Stimulated activated CD8-positive, alpha-beta memory T cell treated with anti-CD3 and anti-CD28 coated beads, Interleukin-7, amount 100 ng/mL, for 1 hour (primary cell): ENCODE measurements at places on chromosomes 3 and 15.

DNA sequence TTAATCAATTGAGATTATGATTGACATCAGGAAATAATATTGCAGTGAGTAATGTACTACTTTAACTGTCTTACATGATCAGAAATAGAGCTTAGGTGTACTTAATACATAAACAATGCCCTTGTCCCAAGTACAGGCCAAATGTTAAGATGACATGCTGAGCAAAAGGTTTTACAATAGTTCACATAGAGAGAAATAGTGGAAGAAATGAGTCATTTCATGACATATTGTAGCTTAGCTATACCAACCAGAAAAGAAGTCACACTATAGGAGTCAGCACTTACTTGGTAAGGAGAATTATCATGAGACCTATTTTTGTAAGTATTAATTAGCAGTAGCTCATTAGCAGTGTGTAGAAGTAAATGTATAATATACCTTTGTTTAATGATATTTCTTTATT lies 96.4 kb upstream of the NANOGP8 start:
- DNase-seq = no peak

- DNase-seq = no peak
Observed at GRCh38 chr3:13020159-13020750, 53.0 kb downstream of the IQSEC1 start.

- no peak for DNase-seq
Observed at GRCh38 chr3:194998417-194998816, 272.5 kb downstream of the XXYLT1 start.

DNA sequence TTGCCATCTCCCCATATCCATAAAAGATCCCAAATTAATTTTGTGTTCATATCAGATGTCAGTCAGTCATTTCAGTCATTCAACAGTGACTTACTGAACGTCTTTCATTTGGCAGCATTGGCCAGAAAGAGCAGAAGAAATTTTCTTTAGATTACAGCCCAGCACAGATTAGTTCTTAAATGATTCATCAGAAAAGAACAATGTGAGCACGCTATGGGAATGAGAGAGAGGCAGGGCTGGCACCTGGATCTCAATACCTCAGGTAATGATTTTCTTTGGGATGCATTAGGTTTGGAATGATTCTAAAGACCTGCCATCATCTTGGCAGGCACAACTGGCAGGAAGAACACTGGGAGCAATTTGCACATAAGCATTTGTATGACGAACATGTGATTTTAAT lies 41.6 kb downstream of the FBN1 start:
- no peak for DNase-seq

- no peak for DNase-seq
Observed at GRCh38 chr15:65298731-65299130, 2.9 kb downstream of the RNU5A-1 start.

DNA sequence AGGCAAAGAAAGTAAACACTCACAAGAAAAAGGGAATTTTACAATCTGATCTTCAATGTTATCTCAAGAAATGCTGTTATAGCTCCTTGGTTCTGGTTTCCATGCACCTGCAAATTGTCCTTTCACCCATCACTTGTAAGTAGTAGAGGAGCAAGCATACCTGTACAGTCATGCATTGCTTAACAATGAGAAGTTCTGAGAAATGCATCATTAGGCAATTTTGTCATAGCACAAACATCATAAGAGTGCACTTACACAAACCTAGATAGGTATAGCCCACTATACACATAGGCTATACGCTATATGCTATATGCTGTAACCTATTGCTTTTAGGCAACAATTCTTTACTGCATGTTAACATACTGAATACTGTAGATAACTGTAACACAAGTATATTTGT lies 672.3 kb downstream of the FHIT start:
- no peak for DNase-seq

DNA sequence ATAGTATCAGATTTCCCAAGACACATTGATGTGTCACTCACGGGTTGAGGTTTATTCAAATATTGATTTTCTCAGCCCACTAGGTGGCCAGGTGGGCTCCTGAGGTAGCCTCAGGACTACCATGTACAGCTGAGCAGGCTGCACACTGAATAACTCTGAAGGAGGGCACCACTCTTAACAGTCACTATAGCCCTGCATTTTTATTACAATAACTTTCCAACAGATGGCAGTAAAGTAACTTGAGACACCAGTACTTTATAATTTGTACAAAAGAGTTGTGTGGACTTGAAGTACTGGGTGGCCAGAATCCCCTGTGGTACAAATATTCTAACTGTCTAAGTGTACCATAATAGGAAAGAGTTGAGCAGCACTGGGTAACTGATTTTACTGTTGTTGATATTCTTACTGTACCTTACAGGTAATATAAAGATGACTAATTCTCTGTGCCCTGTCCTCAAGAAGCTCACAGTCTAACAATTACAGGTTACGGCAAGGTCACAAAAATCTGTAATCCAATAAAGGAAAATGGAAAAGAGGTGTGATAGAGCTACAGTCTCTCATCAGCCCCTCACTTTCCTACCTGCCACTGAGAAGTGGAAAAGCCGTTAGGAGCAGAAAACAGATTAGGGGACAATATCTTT lies 76.0 kb downstream of the ETFA start:
- DNase-seq = no peak

DNA sequence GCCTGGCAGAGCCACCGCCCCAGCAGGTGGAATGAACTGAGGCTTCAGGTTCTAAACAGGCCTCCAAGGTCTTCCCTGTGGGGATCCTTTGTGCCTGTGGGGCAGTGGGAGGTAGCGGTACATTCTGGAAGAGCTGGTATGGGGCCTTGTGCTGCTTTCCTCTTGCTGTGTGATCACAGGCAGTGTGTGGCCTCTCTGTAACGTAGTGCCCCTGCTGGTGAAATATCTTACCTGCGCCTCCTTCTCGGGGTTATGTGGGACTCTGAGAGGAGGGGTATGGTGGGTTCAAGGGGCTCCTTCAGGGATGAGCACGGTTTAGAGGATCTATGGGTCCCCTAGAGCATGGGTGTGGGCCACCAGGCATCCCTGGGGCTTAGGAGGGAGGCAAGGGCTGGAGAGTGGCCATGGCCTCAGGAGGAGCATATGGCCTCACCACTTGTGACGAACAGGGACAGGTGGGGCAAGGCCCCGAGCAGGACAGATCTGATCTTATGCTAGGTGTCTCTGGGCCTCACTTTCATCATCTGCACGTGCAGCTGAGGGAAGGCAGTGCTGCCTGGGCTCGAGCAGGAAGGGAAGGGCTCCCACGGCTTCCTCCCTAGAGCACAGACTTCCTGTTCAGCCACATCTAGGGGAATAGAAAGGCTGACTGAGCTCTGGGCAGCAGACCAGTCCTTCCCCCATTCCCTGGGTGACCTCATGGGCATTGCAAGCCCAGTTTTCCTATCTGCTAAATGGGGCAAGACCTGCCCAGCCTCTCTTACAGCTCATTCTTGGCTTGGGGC lies 1.9 kb upstream of the ALS2CL start:
- DNase-seq = no peak

DNA sequence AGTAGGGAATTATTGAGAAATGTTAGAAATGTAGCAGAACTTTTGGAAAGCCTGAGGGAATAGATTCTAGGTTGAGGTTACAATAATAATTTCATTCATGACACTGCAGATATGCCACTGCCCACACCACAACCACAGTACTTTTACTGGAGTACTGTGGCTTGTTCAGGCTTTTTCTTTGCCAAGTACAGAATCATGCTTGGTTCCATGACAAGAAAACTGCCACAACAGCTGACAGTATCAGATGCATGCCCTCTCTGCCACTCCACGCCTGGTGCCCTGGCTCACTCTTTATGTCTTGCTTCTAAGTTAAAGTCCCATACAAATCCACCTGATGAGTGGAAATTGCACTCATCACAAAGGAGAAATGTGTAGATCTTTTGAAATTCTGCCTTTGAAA lies 398.6 kb downstream of the ZIC1 start:
- DNase-seq = no peak

DNA sequence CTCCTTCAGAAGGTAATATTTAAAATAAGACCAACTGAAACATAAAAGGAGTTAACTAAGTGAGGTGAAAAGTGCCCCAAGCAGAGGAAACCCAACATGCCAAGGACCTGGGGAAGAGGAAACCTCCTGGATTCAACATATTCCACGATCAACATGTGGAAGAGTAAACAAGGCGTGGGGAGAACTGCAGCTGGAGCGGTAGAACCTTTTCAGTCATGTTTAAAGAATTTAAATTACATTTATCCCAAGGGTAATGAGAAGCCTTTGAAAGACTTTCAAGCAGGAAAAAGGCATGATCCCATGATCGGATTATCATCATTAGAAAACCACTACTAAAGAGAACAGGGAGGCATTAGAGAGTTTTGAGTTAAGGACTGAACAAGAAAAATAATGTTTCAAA lies 330.7 kb downstream of the FHIT start:
- DNase-seq = no peak

GRCh38 chr3:186128158-186128557 lies 19.3 kb upstream of the ETV5 start:
- no peak for DNase-seq

DNA sequence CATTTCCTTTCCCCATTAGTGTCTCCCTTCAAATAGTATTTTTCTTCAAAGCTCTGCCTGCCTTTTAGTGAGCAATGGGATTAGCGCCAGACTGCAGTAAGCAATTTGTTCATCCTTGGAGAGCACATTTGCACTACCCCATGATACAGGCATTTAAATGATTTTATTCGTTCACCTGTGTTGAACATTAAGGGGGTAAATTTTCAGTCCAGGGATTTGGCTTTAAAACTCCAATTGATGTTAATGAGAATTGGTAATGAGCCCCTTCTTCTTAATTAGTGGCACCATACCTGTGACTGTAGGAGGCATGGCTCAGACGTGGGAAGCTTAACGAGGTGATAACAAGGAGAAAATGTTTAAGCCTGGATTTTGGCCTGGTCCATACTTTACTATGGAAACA lies 161.4 kb upstream of the NANOGP8 start:
- no peak for DNase-seq

DNA sequence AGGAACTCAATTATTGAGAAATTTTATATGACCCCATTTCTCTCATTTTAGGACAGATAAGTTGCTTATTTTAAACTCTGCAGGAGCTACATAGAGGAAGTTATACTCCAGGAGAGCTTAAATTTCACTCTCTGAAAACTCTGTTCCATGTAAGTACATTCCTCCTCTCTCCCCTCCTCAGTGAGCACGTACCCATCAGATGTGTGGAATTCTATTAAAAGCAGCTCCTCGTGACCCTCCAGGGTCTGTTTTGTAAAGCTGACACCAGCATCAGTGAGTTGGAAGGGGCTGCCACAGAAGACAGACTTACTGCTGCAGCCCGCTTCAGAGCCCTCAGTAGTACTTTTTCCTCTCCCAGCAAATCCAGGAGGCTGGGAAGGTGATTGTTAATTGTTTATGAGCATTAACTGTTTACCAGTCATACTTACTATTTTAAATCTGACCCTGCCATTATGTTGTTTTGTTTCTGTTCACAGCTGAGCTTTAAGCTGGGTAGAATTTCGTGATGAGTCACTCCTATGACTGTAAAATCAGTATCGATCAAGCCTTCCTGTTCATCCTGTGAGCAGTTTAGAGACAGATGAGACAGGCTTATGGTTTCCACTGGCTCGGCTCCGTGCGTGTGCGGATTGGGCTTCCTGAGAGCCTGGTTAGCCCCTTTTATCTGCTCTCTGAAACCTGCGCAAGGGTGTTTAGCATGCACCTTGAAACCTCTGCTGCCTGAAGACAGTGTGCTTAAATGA lies 20.4 kb downstream of the IGF1R start:
- no peak for DNase-seq

- no peak for DNase-seq
Observed at GRCh38 chr3:148833223-148833622, 5.6 kb downstream of the CPB1 start.

DNA sequence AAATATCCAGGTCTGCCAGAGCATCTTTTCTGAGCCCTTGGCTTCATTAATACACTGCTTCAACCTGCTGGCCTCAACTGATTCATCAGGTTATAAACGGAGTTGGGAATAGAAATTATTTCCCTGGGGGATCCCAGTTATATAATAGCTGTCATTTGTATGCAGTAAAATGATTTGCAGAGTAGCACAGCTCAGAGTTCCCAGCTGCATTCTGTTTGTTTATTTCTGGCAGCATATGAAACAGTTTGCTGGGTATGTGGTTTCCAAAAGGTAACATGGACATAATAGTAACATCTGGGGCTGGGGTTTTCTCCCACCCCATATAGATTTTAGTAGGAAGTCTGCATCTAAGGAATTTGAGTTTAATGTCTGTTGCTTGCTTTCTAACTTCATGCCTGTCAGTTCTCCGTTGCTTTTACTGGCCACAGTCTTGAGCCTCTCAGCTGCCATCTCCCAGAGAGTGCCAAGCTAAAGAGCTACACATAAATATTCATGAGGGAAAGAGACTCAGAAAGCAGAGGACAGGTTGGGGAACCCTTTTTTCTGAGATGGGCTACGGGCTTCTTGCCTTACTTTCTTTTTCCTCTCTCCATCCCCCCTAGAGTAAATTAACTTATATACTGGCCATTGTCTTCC lies 124.6 kb downstream of the TMEM108 start:
- DNase-seq = no peak

GRCh38 chr15:72840114-72840513 lies 56.6 kb upstream of the ADPGK start:
- DNase-seq = no peak

GRCh38 chr15:88710027-88710715 lies 71.4 kb downstream of the ISG20 start:
- DNase-seq = no peak

GRCh38 chr3:29936766-29937165 lies 655.9 kb downstream of the RBMS3 start:
- DNase-seq = no peak

- no peak for DNase-seq
Observed at GRCh38 chr3:111366515-111366914, 175.5 kb upstream of the CD96 start.

DNA sequence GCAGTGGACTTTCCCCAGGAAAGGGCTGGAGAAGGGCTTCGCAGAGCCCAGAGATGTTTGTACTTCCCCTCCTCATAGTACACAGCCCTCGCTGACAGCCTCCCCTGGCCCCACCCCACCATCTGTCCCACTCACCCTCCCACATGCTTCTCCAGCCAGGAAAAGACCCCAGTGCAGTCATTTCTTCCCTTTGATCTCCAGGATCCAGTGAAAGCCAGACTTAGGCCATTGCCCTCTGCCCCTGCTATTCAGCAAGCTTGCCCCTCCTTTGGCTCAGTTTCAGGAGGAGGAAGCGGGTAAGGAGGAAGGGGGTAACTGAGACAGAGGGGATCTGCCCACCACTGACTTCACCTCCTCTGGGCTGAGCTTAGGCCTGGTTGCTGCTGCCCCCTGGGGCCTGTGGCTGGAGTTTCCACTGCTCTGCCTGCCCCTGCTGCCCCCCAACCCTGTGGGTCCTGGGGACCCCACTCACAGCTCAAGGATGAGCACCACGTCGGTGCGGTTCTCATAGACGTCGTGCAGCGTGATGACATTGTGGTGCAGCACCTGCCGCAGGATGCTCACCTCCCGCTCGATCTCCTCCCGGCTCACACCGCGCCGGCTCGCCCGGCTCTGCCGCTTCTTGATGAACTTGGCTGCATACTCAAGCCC lies 63.1 kb downstream of the DAPK2 start:
- no peak for DNase-seq

DNA sequence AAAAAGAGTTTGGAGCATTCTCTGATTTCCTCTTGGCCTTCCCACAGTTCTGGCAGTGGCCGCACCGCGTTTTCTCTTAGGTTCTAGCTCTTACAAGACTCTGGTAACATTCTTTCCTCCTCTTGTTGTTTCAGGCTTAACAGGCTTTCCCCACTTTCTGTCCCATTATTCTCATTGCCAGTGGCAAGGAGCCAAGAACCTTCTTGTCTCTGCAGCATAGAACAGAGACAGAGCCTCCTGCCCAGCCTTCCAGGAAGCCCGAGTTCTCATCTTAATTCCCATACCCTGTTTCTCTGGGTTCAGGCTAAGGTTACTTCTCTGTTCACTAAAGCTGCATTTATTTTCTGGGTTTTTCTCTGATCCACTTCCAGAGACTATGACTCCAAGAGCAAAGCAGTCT lies 61.1 kb downstream of the DUT start:
- DNase-seq = no peak
